ENCODE measurements at places on chromosomes 5 and 9. TPM values are rescaled to one million over a fixed set of nuclear protein-coding genes. Genes with fewer than 3 reads are reported as not detected.

- DNase-seq = no peak
Observed at GRCh38 chr5:9654886-9655285, 24.7 kb upstream of the TAS2R1 start.

GRCh38 chr5:18117968-18118367 is 483.7 kb downstream of the TAF11L14 start:
- DNase-seq = no peak

DNA sequence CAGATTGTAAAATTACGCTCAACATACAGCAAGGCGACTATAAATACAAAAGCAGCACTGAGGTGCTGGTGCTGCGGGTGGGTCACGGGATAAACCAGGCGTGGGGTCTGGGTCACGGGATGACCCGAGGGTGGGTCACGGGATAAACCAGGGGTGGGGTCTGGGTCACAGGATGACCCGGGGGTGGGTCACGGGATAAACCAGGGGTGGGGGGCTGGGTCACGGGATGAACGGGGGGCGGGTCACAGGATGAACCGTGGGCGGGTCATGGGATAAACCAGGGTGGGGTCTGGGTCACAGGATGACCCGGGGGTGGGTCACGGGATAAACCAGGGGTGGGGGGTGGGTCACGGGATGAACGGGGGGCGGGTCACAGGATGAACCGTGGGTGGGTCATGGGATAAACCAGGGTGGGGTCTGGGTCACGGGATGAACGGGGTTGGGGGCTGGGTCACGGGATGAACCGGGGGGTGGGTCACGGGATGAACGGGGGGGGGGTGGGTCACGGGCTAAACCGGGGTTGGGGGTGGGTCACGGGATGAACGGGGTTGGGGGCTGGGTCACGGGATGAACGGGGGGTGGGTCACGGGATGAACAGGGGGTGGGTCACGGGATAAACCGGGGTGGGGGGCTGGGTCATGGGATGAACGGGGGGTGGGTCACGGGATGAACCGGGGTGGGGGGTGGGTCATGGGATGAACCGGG is 30.2 kb upstream of the SLC9A3 start:
- DNase-seq = no peak

- no peak for DNase-seq
Observed at GRCh38 chr9:126149661-126150060, 177.0 kb upstream of the MVB12B start.

GRCh38 chr5:180545248-180545647 is 46.1 kb downstream of the SCGB3A1 start:
- no peak for DNase-seq

DNA sequence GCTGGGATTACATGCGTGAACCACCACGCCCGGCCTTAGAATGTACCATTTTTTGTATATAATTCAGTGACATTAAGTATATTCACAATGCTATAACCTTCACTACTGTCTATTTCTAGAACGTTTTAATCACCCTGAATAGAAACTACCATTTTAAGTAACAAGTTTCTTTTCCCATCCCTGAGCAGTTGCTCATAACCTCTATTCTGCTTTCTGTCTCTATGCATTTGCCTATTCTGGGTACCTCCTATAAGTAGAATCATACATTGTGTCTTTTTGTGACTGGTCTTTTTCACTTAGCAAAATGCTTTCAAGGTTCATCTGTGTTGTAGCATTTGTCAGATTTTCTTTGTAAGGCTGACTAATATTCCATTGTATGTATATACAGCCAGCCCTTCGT is 39.9 kb downstream of the DDX46 start:
- DNase-seq = no peak

- no peak for DNase-seq
Observed at GRCh38 chr5:13354611-13355010, 589.9 kb downstream of the DNAH5 start.

- no peak for DNase-seq
Observed at GRCh38 chr9:110298043-110298605, 39.5 kb downstream of the TXNDC8 start.

IRX2 gene
- 0.58 TPM for total RNA-seq

- DNase-seq = no peak
Observed at GRCh38 chr5:163894645-163895044, 389.2 kb downstream of the MAT2B start.

- DNase-seq = no peak
Observed at GRCh38 chr9:108282872-108283271, 572.9 kb downstream of the ACTL7B start.

DRD1 gene
- total RNA-seq = 4.2 TPM

DNA sequence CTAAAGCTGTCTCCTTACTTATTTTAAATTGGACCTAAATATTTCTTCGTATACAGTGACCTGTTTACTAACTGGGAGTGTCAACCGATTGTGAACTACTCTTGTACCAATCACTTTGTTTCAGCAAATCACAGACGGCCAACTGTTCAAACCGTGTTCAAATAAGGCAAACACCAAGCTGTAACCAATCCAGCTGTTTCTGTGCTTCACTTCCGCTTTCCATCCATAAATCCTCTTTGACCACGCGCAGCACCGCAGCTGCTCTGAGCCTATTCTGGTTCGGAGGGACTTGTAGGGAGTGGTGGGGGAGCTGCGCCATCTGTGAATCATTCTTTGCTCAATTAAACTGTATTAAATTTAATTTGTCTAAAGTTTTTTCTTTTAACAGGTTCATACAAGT is 4.8 kb upstream of the FAM240B start:
- DNase-seq = no peak

DNA sequence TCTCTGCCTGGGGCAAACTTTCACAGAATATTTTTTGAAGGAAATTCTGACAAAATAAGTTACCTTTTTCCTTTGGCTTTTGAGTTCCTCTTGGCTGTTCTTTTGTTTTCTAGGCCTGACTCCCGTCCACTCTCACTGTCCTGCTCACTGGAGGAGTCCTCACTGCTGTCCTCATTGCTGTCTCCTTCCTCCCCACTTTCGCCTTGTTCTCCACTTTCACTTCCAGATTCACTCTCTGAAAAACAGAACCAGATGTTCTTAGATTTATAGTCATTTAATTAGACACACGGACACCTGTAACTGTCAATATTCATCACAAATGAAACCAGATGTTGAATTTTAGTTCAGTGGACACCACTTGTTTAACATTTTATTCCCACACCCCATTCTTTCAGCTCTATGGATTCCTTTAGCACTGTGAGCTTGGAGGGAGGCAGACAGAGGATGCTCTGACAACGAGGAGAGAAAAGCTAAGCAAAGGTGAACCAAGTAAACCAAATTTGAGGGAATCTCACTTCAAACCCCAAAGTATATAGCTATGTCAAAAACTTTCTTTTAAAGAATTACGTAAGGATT is 180.7 kb downstream of the AP3B1 start:
- DNase-seq = no peak

DNA sequence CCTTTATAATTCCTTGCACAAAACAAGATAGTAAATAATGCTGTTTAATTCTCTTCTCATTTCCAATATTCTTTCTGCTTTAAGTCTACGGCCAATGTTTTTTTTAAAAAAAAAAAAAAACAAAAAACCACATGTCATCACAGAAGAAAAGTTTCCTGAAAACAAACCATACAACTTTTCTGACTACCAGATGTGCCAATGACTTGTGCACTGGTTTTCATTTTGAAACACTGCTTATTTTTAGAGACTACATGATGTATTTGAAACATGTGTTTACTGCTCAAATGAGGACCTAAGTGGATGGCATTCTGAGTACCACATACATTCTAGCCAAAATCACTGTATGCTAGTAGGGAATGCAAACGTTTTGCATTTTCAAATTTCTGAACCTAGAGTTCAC is 167.9 kb downstream of the GLIS3 start:
- no peak for DNase-seq

CNTNAP3 gene
- total RNA-seq = 20.9 TPM

GRCh38 chr5:88890070-88890781 is 7.2 kb upstream of the MEF2C start:
- DNase-seq = no peak

- no peak for DNase-seq
Observed at GRCh38 chr9:136610426-136610825, 52.3 kb upstream of the EGFL7 start.

DNA sequence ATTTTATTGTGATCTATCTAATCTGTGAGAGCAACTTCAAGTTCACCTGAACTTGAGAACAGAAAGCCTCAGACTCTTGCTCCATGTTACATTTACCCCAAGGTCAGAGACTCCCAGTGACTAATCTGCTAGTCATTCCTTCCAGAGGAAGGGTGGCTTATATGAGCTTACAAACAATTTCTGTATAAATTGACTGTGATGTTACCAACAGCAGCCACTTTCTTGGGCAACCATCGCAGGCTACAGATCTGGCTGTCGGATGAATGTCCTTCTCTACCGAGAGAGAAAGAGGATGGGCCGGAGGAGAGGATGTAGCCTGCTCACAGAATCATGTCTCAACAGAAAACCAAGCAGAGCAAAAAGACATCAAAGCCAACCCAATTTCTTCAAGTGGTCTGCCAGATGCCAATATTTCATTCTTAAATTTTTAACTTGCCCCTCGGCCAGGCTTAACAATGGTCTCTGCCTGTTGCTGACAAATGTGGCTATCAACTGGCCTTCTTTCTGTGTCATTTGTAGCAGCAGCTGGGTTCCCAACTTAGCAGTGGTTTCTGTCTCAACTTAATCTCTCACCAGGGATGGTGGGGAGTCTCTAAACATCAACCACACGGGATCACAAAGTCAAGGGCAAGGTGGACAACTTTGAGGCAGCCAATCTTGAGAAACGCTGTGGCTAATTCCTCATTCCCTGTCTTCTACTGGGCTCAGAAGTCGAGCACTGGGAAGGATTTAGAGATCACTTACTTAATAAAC is 81.3 kb downstream of the RAPGEF1 start:
- DNase-seq = no peak

GRCh38 chr5:111639912-111640311 is 117.1 kb downstream of the NREP start:
- DNase-seq = no peak

DNA sequence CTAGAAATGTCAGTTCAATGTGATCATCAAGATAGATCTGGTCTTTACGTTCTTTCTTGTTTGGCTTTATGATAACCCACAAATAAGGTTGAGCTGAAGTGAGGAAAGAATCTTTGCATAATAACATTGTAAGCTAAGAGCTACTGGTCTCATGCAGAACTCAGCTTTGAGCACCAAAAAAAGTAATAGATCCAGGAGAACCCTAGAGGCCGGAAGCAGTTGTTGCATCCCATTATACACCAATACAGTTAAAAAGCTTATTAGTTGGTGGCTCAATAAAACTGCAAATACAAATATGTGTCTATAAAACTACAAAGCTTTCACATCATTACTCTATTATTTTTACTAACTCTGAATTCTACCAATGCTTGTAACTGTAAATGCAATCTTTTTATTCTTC is 85.5 kb upstream of the NUDT12 start:
- no peak for DNase-seq

Measured in urinary bladder (tissue), 4 donors.